ENCODE measurements at places on chromosomes 1 and 21.

DNA sequence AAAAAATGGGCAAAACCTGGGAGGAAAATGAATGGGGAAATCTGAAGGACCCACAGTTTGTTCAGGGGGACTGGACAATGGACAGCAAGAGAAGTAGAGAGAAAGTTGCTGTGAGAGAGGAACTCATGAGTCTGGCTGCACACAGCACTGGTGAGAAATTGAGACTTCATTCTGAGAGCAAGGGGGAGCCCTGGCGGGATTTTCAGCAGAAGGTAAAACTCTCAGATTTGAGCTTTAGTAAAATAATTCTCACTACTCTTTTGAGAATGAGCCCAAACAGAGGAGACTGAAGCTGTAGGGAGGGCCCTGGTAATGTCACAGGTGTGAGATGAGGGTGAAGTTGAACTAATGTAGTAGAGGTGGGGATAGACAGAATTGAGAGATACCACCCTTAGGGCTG, 438.6 kb downstream of the OMA1 start:
- no peaks in the 10 kb centered on the region for H3K27me3 ChIP-seq
- no peak overlapping the region for H3K4me3 ChIP-seq
- no peak overlapping the region for H3K27ac ChIP-seq
- H3K36me3 ChIP-seq, result no peaks in the 10 kb centered on the region

DNA sequence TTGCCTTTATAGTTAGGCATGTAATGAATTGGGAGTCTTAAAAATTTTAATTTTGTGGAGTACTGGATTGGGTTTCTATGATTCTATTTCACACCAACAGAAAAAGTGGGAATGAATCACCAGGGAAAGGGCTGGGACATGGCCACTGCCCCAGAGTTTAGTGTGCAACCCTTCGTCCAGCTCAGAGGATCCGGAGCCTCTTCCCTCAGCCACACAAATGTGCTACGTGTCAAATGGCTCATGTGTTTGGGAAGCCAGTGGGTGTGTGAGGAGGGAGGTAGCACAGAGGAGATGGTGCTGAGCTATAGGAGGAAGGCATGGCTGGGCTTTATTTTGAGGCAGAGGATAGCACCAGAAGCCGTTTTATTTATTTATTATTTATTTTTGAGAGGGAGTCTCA, 247.3 kb downstream of the SIPA1L2 start:
- H3K4me3 ChIP-seq, result no peak overlapping the region
- H3K27me3 ChIP-seq, result no peaks in the 10 kb centered on the region
- H3K36me3 ChIP-seq, result no peaks in the 10 kb centered on the region
- DNase-seq, result no peak
- H3K27ac ChIP-seq, result no peak overlapping the region

DNA sequence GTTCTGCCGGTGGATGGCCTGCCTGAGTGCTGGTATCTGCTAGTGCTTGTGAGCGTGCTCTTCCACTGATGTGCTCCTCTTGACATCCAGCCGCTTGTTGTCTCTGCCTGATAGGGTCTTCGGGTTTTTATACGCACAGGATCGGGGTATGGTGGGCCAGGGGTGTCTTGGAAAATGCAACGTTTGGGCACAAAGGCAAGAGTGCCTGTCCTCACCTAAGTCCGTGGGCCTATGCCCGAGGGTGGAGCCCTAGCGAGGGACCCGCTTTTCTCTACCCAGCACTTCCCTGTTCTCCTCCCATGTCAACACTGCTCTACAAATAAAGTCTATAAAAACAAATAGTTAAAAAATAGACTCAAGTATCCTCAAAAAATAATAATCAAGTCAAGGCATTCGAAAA, 1007.8 kb downstream of the PLA2G4A start:
- DNase-seq, result no peak
- H3K27me3 ChIP-seq, result no peaks in the 10 kb centered on the region
- no peak overlapping the region for H3K27ac ChIP-seq
- no peaks in the 10 kb centered on the region for H3K4me1 ChIP-seq
- no peak overlapping the region for H3K4me3 ChIP-seq

DNA sequence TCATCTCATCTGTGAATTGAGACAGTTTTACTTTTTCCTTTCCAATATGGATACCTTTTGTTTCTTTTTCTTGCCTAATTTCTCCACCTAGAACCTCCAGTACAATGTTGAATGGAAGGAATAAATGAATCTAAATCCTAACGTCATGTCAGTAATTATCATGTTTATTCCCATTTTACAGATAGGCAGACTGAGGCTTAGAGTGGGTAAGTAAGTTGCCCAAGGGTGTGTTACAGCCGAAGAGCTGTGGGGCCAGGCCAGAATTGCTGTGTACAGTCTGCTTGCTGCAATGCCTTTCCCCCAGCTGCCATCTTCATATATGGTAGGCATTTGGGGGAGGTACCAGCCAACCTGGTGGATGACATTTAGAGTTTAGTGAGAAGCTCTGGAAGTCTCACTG, 162.7 kb downstream of the CAMTA1 start:
- no peaks in the 10 kb centered on the region for H3K36me3 ChIP-seq
- H3K27ac ChIP-seq, result no peak overlapping the region
- DNase-seq, result no peak
- no peaks in the 10 kb centered on the region for H3K4me1 ChIP-seq
- no peak overlapping the region for H3K4me3 ChIP-seq
- no peaks in the 10 kb centered on the region for H3K27me3 ChIP-seq

GRCh38 chr1:20625176-20626097, 7.8 kb upstream of the PINK1 start:
- H3K27me3 ChIP-seq, result no peaks in the 10 kb centered on the region
- no peak for DNase-seq
- H3K4me1 ChIP-seq, result no peaks in the 10 kb centered on the region
- no peaks in the 10 kb centered on the region for H3K36me3 ChIP-seq
- no peak overlapping the region for H3K4me3 ChIP-seq

- no peaks in the 10 kb centered on the region for H3K27me3 ChIP-seq
- no peak overlapping the region for H3K4me3 ChIP-seq
- H3K4me1 ChIP-seq, result no peaks in the 10 kb centered on the region
Measured at GRCh38 chr1:91381844-91382243, 22.8 kb downstream of the HFM1 start.

GRCh38 chr21:23534850-23535249, 2072.4 kb downstream of the MRPL39 start:
- no peaks in the 10 kb centered on the region for H3K4me1 ChIP-seq
- H3K36me3 ChIP-seq, result no peaks in the 10 kb centered on the region
- H3K27ac ChIP-seq, result no peak overlapping the region
- no peak for DNase-seq

DNA sequence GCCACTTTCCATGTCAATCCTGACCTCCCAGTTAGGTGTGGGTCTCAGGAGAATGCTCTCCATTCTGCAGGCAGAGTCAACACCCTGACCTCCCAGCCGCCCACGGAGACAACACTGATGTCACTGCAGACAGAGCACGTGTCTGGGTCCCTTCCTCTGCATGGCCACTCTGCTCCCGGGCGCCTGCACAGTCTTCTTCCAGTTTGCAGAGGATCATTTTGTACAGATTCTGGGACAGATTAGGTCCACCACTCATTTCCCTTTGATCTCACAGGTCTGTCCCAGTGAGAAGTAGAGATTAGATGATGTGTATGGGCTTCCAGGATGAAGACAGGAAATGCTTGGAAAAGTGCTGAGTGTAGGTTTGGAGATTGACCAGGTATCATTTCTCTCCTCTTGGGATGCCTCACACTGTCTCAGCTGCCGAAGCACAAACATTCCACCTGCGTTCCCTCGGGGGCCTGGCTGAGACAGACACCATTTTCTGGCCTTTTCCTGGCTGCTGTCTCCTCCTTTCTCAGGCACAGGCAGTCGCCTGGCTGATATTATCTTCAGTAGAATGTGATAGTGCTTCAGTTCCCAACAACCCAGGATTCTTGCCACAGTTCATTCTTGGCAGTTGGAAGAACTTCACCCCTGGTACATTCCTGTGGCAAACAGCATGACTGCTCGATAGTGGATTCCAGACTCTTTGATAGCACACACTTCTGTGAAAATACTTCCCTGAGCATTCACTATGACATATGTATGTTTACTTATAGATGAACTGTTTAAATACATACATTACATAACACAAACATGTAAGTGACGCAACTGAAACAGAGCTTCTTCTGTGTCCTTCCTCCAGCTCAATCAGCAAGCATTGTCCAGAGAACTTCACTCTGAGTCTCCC, 7.9 kb downstream of the MYBPHL start:
- H3K4me1 ChIP-seq, result peaks cover 13% of the 10 kb centered on the region
- peak overlapping the region; percentile 61 for H3K27ac ChIP-seq
- no peak overlapping the region for H3K4me3 ChIP-seq
- peak; percentile 48 for DNase-seq
- H3K36me3 ChIP-seq, result no peaks in the 10 kb centered on the region
- H3K27me3 ChIP-seq, result no peaks in the 10 kb centered on the region

GRCh38 chr1:46369542-46370213, 24.4 kb upstream of the FAAH start:
- DNase-seq, result no peak
- H3K36me3 ChIP-seq, result peaks cover 11% of the 10 kb centered on the region
- no peaks in the 10 kb centered on the region for H3K4me1 ChIP-seq

DNA sequence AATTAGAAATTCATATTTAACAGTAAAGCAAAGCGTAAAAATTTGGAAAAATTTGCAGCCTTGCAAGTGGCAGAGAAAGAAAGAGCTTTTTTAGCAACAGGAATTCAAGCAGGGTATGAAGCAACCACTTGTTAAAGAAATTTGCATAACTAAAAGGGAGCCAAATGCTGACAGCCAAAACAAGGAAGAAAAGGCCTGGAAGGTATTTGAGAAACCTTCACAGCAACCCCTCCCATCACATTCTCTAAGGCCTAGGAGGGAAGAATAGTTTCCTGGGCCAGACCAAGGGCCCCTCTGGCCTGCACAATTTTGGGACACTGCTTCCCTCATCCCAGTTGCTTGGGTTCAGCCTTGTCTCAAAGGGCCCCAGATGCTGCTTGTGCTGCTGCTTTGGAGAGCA, 672.4 kb upstream of the TMPRSS15 start:
- no peaks in the 10 kb centered on the region for H3K36me3 ChIP-seq
- no peak overlapping the region for H3K27ac ChIP-seq
- no peak for DNase-seq
- no peaks in the 10 kb centered on the region for H3K27me3 ChIP-seq
